ENCODE measurements at places on chromosomes 12 and 14. TPM values are rescaled to one million over a fixed set of nuclear protein-coding genes. Genes with fewer than 3 reads are reported as not detected.

Gene TTC5
- 8.1 TPM for total RNA-seq

DNA sequence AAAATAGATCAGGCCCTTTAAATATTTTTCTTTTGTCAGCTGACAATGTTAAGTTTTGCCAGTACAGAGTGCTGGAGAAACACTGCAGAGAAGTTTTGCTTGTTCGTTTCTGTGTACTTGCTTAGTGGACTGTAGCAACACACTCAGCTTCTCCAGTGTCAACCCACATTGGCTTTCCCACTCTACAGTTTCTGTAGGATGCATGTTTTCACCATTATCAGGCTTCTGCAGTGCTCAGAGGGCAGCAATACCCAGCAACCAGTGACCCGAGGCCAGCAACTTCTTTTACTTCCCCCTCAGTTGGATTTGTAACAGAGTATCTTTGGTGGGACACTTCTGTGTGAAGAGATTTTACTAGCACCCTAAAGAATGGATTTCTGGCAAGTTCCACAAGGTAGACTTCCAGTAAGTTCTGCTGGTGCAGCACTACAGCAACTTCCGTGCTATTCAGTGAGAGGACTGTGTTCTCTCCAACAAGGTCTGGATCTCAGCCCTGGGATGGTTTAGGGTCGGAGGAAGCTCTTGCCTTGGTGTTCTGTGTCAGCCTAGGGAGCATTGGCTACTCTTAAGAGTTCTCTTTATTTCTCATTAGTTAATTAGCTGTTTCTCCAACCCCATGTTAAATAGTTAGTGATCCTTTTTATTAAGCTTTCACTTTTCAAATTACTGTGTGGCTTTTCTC lies 70.4 kb downstream of the FUT8 start:
- no peak overlapping the region for H3K27ac ChIP-seq
- no peaks in the 10 kb centered on the region for H3K4me1 ChIP-seq
- H3K36me3 ChIP-seq, result no peaks in the 10 kb centered on the region
- H3K27me3 ChIP-seq, result no peaks in the 10 kb centered on the region
- H3K4me3 ChIP-seq, result no peak overlapping the region
- no peak for ATAC-seq

- no peak for ATAC-seq
- no peaks in the 10 kb centered on the region for H3K36me3 ChIP-seq
- no peak overlapping the region for H3K4me3 ChIP-seq
- H3K4me1 ChIP-seq, result peaks cover 8% of the 10 kb centered on the region
Measured at GRCh38 chr12:19850346-19851065, 411.2 kb downstream of the AEBP2 start.

DNA sequence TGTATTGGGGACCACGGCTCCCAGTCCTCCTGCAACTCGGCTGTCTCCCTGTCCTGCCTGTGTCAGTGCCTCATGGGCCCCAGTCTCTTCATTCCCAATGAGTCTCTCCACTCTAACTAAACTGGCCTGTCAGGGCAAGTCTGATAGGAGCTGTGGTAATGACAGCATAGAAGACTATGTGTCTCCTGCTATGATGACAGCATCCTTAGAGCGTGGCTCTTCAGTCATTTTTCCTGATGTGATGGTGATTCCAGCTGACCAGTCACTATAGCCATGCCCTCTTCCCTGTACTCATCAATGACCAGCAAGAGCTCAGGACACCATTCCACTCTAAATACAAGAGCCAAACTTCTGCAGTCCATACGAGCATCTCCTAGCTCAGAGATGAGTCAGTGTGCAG lies 339.8 kb downstream of the PCNX1 start:
- H3K4me1 ChIP-seq, result no peaks in the 10 kb centered on the region
- H3K36me3 ChIP-seq, result no peaks in the 10 kb centered on the region
- no peak for ATAC-seq
- no peak overlapping the region for H3K27ac ChIP-seq
- H3K27me3 ChIP-seq, result no peaks in the 10 kb centered on the region

DNA sequence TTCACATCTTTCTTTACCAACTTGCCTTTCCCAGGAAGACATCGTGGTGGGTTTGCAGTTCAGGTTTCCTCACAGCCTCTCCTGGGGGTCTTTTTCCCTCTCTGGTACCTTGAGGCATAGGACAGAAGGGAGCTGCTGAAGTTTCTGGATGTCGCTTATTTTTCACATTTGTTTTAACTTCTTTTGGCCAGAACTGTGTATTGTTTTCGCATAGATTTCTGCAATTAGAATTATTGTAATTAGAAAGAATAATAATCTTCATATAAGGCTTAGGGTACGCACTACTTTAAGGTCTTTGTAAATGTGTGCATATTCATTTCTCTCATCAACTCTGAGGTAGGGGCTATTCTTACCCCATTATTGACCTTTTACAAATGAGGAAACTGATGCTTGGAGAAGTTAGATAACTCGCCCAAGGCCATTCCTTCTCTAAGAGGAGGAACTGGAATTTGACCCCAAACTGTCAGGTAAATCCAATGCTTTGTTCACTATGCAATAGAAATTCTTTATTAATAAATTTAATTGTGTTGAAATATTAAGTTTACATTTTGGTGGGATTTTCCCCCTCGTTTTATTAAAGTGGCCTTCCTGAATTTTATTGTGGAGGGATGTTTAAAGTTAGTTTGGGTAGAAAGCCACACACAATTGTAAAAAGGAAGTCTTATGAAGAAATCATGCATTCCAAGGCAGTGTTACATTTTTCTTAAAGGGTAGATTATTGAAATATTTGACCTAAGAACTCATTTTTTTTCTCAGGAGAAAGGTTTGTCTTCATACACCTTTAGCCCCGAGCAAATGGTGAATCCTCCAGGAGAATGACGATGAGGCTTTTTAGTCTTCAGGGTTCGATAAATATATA lies 12.1 kb upstream of the SLC38A2 start:
- no peaks in the 10 kb centered on the region for H3K27me3 ChIP-seq
- no peaks in the 10 kb centered on the region for H3K36me3 ChIP-seq
- no peak for ATAC-seq
- H3K4me1 ChIP-seq, result peaks cover 12% of the 10 kb centered on the region
- peak overlapping the region; percentile 75 for H3K4me3 ChIP-seq

DNA sequence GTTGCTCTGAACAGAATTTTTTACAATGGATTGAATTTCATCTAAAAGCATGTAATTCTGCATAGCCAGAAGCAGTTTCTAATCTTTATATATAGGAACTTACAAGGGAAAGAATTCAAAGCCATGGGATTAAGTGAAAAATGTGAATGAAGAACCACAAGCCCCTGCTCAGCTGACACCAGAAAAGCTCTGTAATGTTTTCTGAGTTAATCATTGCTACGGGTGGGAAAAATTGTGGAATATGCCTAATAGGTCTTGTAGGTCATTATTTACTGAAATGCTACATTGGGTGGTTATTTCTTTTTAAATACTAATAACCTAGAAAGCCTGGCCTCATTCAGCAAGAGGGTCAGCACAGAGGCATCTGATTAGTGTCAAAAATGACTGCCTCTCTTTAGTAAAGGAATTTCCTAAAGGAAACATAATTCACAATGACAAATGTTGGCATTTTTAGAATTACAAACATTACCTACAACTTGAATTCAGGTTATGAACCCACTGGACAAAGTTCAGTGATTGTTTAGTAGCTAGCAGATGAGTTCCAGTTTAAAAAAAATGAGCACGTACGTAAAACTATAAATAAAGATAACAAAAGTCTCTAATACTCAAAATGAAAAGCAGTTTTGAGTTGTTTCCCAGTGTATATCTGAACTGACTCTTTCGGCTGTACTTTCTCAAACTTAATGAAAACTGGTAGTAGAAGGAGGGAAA lies 75.3 kb downstream of the BMP4 start:
- H3K4me3 ChIP-seq, result no peak overlapping the region
- ATAC-seq, result no peak
- H3K36me3 ChIP-seq, result no peaks in the 10 kb centered on the region
- no peaks in the 10 kb centered on the region for H3K4me1 ChIP-seq
- H3K27ac ChIP-seq, result no peak overlapping the region

DNA sequence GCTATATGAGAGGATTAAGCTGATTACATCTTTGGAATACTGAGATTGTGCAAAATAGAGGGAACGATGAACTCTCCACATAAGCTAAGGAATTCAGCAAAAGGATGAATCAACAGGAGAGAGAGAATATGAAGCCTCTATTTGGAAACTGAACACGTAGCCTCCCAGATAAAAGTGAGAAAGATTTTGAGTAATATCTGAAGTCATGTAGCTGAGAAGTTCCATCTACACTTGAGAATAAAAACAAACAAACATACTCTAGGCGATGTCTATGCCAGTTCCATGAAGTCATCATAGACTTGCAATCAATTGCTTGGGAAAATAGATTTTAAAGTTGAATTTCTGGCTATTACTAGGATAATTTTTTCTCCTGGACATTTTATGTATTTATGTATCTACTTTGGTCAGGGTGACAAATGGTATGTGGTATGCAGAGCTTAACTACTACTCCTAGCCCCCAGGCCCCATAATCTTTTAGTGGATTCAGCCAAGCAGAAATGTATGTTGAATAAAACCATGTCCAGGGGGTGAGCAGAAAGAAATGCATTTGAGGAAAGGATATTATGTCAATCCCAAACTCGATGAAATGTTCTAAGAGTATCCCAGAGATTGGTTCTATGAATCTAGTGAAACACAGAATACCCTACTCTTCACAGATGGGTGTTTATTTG lies 627.4 kb downstream of the DIO2 start:
- ATAC-seq, result no peak
- H3K4me3 ChIP-seq, result no peak overlapping the region
- H3K27ac ChIP-seq, result no peak overlapping the region
- H3K27me3 ChIP-seq, result no peaks in the 10 kb centered on the region
- no peaks in the 10 kb centered on the region for H3K36me3 ChIP-seq

- H3K27ac ChIP-seq, result no peak overlapping the region
- H3K4me3 ChIP-seq, result no peak overlapping the region
- ATAC-seq, result no peak
- no peaks in the 10 kb centered on the region for H3K36me3 ChIP-seq
Measured at GRCh38 chr12:10140001-10140400, 10.0 kb upstream of the CLEC7A start.

DNA sequence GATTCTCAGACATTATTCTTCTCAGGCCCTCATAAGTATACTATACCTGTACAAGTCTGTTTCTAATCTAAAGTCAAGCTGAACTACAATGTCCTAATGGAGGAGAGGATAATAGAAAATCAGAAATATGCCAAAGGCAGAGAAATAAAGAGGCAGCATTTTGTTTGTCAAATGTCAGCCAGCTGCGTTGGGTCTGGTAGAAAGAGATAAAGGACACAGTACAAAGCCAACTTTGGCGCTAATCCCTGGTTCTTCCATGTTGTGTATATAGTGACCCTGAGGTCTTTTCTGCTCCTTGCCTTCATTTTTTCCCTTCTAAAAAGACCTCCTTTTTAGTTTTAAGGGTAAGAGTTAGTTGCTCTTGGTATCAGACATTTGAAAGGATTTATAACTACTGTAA lies 103.1 kb downstream of the PRICKLE1 start:
- no peak overlapping the region for H3K4me3 ChIP-seq
- no peak for ATAC-seq
- H3K27me3 ChIP-seq, result no peaks in the 10 kb centered on the region

DNA sequence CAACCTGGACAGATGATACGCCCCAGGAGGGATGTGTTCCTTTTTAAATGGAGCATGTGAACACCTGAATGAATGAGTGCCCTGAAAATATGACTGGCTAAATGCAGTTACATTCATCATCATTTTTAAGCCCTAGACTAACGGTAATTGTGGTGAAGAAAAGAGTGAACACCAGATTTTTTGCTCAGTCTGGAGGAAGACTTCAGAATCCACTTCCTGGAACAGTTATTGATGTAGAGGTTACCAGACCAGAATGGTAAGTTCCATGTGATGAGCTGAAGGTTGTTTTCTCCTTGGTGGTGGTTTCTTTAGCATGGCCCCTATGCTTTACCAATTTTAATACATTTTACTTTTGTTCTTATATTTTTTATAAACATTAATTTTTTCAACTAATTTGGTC lies 29.3 kb downstream of the PIWIL1 start:
- no peaks in the 10 kb centered on the region for H3K4me1 ChIP-seq
- H3K36me3 ChIP-seq, result no peaks in the 10 kb centered on the region
- no peak overlapping the region for H3K27ac ChIP-seq
- H3K27me3 ChIP-seq, result peaks cover 38% of the 10 kb centered on the region
- ATAC-seq, result no peak
- no peak overlapping the region for H3K4me3 ChIP-seq

DNA sequence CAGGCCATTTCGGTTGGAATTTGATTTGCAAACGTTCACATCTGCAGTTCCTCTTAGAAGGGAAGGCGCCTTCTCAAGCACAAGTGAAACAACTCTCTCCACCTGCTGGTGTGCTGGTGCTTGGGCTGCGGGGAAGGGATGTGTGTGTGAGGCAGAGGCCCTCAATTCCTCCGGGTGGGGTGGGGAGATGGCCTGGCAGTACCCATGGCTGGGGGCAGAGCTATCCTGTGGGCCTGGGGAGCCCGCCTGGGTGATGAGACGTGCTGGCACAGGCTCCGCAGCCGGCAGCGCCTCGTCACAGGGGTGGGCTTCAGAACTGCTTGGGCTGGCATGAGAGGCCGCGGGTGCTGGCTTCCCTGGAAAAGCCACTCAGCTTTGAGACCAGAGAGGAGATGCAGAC lies 28.9 kb upstream of the TDRD9 start:
- peaks cover 6% of the 10 kb centered on the region for H3K27me3 ChIP-seq
- no peak for ATAC-seq
- H3K27ac ChIP-seq, result no peak overlapping the region
- no peaks in the 10 kb centered on the region for H3K36me3 ChIP-seq
- peaks cover 16% of the 10 kb centered on the region for H3K4me1 ChIP-seq

- peak; percentile 37 for ATAC-seq
- no peaks in the 10 kb centered on the region for H3K36me3 ChIP-seq
- no peaks in the 10 kb centered on the region for H3K27me3 ChIP-seq
Measured at GRCh38 chr14:68779761-68780323, 13.0 kb downstream of the ZFP36L1 start.

Data from gastroesophageal sphincter (tissue), 4 donors.